ENCODE measurements at places on chromosomes 13 and 19. TPM values are rescaled to one million over a fixed set of nuclear protein-coding genes. Genes with fewer than 3 reads are reported as not detected.

GRCh38 chr13:105050686-105051085, 1484.8 kb downstream of the EFNB2 start:
- no peak for DNase-seq

DNA sequence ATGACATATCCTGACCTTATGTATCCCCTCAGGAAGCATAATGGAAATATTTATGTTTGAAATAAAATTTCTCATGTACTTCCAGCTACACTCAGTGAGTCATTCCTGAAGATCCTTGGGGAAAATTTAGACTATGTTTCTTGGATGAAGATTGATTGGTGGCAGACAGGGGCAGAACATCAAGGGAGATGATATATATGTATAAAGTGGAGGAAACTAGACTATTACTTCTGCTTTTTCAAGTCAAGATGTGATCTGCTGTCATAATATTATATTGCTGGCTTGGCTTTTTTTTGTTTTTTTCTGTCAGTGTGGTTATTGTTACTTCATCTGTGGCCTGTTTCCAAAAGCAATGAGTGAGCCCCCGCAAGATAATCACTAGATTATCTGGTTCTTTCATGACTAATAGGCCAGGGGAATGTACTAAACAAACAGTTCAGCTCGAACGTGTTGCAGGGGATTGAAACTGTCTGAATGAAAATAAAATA, 87.2 kb upstream of the TNFSF11 start:
- DNase-seq = no peak

GRCh38 chr13:21894091-21894490, 223.2 kb downstream of the FGF9 start:
- no peak for DNase-seq

GRCh38 chr19:56273563-56274117, 1.1 kb downstream of the EDDM13 start:
- no peak for DNase-seq

DNA sequence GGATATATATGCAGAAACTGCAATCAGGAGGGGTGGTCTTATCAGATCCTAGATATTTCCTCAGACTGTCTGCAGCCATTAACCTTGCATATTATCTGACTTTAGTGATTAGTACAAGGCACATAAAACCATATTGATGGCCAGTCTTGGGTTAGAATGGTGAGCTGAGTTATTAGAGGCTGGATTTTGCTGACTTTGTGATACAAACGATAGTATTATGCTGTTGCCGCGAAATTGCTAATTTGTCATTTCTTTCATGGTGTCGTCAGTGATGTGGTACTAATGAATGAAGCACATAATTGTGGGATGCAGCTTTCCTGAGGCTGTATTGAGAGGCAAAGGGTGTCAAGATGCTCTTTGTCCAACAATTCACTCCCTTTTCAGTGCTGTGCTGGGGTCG, 172.5 kb downstream of the TEX29 start:
- DNase-seq = no peak

DNA sequence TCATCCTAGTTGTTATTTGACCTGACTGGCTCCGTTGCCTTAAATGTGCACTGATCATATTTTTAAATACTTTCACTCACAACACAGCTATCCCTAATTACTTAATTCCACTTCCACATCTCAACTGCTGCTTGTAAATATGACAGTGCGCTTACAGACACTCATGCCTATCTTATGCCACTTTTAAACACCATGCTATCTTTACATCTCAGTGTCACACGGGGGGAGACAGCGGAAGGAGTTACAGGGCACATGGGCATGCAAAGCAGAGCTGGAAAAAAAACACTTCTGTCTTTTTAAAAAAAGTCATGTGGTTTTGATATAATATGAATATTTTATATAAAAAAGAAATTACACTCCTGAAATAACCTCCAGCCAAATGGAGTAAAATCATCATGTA, 44.1 kb downstream of the SMAD9 start:
- no peak for DNase-seq

- DNase-seq = peak; percentile 56
Observed at GRCh38 chr19:7868671-7869452, 5.3 kb downstream of the PRR36 start.

- DNase-seq = no peak
Observed at GRCh38 chr13:82627183-82627582, 1255.1 kb downstream of the SLITRK1 start.

- no peak for DNase-seq
Observed at GRCh38 chr19:47377208-47377701, 28.1 kb downstream of the DHX34 start.

The FBXO17 gene
- 46.5 TPM for total RNA-seq

The PSG3 gene
- not detected for total RNA-seq

The LRRC25 gene
- 3.4 TPM for total RNA-seq

The TCF3 gene
- total RNA-seq = 105 TPM

The GPR12 gene
- 8.6 TPM for total RNA-seq
